Stimulated activated CD4-positive, alpha-beta T cell treated with anti-CD3 and anti-CD28 coated beads, Interleukin-1b, Interleukin-23, amount 100 ng/mL, for 24 hours (primary cell): ENCODE measurements at places on chromosomes 12 and 14.

DNA sequence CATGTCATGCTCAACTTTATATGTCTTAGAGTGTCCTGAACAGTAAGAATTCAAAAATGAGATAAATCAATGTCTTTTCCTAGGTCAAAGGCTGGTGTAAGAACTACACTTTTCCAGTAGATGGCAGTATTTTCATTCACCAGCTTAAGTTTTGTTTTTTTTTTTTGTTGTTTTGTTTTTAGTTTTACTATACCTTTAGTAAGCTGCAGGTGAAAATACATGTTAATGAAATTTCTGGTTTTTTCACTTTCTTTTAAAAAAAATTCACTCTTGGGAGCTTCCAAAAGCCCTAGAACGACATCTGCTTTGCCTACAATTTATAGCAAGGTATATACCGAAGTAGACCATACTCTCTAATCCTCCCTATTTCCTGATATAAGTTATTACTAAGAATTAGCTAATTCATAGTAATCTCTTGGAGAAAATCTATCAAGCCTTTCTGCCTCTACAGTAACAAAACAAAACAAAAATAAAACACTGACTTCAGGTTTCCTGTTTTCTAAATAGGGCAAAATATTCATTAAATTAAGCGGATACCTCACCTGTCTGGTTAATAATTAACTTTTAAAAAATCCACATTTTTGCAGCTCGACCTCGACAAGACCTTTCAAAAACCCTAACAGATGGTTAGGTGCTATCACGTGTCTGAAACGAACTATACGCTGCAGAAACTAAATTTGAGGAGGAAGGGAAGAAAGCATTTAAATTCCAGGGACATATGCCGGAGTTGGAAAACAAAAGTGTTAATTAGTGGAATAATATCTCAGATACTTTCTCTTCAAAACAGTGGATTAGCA lies 2.7 kb upstream of the SAMD4A start:
- DNase-seq, result no peak

- no peak for DNase-seq
Observed at GRCh38 chr12:113816866-113817265, 149.3 kb downstream of the RBM19 start.

DNA sequence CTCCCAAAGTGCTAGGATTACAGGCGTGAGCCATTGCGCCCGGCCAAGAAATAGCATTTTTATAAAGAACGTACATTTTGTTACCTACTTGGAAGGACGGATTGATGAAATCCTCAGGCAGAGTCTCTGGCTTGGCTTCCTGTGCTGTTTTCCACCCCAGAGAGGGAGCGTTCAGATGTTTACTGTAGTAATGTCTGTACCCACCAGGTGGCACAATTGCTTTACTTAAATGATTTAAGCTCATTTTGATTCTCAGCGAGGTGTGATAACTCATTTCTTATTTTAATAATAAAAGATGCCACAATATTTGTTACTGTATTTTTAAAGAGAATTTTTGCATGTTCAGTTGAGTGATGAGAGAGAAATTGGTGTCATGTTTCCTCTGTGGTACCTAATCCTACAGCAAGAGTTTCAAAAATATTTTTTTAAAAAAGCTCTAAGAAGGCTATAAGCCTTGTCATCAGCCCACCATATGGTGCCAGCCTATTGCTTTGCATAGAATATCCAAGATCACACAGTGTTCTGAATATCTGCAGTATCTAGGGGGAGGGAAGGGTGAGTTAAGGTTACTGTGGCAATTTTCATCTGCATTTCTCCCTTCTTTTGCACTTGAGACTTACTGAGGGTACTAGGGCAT lies 82.6 kb upstream of the TRAF3 start:
- peak; percentile 33 for DNase-seq

DNA sequence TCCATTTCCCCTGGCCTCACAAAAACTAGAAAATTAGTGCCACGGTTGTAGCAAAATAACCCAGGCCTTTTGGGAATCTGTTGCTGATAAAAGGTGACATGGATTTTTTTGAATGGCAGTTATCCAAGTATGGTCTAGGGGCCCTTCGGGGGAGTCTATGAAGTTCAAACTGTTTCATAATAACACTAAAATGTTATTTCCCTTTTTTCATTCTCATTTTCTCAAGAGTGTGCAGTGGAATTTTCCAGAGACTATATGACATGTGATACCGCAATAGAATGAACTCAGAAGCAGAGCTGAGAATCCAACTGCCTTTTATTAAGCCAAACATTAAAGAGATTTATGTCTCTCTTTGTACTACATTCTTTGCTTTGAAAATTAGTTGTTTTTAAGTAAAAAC lies 26.9 kb downstream of the GSTZ1 start:
- no peak for DNase-seq

DNA sequence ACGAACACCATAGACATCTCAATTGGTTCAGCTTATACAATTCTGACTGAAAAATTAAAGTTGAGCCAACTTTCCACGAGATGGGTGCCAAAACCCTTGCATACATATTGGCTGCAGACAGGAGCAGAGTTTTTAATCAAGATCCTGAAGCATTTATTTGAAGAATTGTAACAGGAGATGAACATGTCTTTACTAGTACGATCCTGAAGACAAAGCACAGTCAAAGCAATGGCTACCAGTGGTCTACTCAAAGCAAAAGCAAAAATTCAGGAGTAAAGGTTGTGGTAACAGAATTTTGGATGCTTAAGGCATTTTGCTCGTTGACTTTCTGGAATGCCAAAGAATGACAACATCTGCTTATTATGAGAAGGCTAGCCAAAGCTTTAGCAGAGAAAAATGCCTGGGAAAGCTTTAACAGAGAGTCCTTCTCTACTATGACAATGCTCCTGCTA lies 20.7 kb downstream of the ZDHHC17 start:
- no peak for DNase-seq

- DNase-seq, result no peak
Observed at GRCh38 chr12:57584690-57585089, 6.3 kb upstream of the PIP4K2C start.

DNA sequence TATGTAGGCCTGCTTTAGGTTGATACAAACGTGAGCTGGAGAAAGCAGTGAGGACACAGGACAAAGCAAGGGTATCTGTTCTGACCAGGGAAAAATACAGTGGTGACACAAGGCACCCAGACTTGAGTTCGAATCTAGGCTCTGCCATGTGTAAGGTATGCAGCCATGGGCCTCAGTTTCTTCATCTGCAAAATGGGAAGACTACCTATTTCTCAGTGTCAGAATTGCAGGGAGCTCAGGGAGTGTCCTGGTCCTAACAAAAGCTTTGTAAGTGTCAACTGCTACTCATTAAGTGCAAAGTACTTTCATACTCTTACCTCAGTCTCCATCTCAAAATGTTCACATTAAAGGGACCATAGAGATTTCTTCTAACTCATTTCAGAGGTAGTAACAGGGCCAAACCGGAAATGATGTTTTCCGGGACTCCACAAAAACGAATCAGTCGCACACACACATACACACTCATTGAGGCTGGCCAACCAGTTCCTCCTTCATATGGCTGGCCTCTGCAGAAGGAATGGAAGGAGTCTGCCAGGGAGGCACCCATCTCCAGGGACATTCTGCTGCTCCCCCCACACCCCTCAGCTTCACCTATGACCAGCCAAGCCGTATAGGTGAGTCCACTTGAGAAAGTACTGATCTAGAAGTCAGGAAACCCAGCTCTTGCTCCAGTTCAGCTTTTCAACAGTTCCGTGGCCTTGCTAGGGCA lies 7.8 kb downstream of the CTDSP2 start:
- no peak for DNase-seq

DNA sequence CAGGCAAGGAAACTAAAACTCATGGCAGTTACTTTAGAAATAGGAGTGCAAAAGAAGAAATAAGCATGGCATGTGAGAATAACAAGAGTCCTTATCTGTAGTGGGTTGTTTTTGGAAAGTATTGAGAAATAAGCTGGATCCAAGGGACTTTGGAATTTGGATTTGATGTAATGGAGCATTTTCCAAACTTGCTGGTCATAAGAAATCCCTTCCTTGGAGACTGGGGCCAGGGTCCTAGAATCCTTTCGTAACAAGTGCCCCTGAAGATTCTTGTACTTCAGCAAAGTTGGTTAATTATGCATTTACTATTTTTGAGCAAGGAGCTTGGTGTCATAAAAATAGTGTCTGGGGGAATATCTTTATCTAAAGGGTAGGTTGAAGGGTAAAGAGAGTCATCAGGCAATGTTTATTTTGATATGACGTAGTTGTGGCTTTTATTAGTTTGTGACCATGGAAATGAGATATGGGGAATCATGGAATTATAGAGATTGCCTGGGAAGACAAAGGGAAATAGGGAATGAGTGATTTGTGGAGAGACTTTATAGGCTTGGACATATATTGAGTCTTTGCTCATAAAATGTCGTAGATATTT lies 53.9 kb downstream of the WNK1 start:
- DNase-seq, result no peak

- no peak for DNase-seq
Observed at GRCh38 chr12:52168019-52168717, 23.6 kb downstream of the KRT80 start.

DNA sequence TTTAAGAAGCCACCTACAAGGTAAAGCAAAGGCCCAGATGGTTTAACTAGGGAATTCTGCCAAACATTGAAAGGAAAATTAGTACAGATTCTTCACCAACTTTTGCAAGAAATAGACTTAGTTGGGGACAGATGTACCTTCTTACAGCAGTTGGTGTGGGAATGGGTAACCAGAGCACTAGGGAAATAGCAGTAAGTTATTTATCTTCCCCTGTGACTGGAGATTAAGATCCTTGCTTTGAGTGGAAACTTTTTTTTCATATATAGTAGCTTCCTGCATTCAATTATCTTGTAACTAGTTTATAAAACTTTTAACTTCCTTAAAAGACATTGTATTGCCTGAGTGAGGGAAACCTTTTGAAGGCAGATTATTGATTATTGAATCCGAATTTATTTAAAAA lies 44.2 kb downstream of the ARID2 start:
- no peak for DNase-seq
